ENCODE measurements at places on chromosomes 11 and 22.
A peak's percentile ranks its signal among the peaks of the same experiment; 100 is the strongest.

DNA sequence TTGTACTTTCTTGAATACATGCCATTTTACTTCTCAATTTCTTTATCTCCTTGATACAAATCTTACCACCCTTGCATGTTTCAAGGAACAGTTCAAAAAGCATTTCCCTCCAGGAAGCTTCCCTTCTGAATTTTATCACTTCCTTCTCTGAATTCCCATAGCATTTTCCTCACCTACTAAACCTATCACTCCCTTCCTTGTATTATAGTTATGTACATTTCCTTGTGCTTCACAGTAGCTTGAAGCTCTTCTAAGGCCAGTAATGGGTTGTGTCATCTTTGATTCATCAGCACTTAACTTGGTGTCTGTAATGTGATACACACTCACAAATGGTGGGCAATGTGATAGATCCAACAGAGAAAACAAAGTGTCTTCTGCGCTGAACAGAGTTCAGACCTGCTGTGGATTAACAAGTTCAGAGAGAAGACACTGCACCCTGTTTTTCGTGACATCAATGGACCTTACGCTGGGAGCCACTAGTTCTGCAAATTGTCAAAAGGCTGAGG is 127.5 kb downstream of the CCDC81 start:
- no peak for DNase-seq

DNA sequence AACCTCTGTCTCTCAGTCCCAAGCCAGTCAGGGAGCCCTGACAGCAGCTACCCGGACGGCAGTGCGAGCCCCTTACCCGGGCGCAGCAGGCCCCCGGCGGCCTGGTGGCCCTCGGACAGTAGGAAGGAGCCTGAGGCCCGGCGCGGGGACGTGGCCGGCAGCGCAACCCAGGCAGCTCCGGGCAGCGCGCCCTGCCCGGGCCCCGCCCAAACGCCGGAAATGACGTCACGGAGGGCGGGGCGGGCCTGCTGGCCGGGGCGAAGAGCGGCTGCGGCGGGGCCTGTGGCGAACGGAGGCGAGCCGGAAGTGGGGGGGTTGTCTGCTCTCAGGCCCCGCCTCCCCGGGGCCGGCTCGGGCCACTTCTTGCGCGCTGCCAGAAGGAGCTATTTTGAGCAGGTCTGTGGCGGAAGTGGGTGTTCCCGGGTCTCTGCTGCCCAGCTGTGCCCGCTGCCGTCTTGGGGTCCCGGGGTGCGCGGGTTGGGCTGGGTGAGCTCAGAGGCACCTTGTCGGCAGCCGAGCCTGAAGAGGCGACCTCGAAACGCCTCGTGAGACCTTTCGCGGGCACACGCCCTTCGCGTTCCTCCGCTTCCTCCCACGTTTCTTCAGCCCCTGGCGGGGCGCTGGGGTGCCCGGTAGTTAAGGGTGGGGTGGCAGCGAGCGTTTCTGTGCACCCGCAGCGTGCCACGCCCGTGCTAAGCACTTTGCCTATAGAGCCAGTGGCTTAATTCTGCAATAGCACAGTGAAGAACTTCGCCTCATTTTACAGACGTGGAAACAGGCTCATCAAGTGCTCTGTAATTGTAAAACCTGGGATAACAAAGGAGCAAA is at the start of gene C11orf24:
Gene C11orf24, minus strand, starts transcription at position 193 of the 828 bp plus-strand sequence. CDS start 8,206 bp downstream, outside the sequence.
- DNase-seq, result peak; percentile 75

- no peak for DNase-seq
Measured at GRCh38 chr11:45212566-45213315, 66.3 kb downstream of the PRDM11 start.

- no peak for DNase-seq
Measured at GRCh38 chr22:40525250-40525884, 111.2 kb downstream of the MRTFA start.

DNA sequence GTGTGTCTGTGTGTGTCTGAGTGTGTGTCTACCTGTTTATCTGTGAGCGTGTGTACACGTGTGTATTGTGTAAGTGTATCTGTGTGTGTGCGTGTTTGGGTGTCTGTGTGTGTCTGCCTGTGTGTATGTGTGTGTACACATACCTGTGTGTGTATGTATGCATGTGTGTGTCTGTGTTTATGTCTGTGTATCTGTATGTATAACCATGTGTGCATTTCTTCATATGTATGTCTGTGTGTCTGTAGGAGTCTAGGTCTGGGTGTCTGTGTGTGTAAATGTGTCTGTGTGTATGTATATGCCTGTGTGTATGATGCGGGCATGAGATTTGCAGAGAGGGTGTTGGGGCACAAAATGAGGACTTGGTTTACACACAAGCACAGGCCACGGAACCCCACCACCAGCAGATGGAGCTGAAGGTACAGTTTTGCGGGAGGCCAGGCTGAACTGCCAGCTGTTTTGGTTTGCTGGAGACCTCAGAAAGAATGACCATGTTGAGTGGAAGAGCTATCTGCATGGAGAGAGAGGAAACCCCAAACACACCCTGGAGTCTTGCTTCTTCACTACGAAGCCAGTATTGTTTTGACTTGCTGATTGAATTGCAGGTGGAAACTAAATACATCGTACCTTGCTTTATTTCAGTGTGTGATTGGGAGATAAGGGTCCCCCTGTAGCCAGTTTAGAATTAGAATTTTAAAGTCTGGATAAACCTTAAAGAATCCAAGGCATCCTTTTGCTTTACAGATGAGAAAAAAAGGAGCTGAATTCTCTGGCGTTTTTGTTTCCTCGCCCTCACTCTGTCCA is 497.2 kb downstream of the NTM start:
- DNase-seq, result peak; percentile 50
